ENCODE measurements at places on chromosomes 3 and 15. TPM values are rescaled to one million over a fixed set of nuclear protein-coding genes. Genes with fewer than 3 reads are reported as not detected.

GRCh38 chr3:126936853-126937425, 46.0 kb upstream of the PLXNA1 start:
- DNase-seq: no peak

DNA sequence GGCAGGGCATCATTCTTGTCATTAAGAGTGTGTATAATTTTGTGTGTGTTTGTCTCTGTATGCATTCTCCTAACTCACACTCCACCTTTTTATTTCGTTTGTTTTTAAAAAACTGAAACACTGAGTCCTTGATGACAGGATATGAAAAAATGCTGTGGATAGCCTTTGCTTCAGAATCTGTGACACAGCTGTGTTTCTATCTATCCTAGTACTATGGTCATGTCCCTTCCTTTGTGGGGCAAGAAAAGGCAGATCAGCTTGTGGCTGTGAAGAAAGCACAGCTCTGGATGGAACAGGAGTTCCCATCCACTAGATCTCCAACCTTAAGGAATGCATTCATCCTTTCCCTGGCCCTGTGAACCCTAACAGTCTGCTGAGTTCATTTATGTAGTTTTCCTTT, 60.3 kb downstream of the OTOL1 start:
- DNase-seq: no peak

DNA sequence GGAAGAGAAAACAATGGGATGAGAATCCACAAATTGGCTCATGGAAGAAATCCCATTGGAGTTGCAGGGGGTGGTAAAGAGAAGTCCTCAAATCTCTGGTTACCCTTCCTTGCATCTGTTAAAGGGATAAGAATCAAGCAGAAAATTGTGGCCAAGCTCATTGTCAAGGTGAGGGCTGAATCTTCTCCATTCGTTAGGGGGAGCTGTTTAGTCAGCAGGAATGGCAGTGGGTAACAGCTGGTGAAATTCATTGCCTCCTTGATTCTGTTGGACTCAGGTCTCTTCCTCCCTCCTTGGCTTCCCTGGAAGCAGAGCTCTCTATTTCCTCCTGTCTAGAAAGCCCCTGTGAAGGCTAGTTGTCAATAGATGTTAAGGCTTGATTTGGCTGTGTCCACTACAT, 343.1 kb upstream of the SEMA6D start:
- no peak for DNase-seq

ZPLD1 gene
- polyA plus RNA-seq: 0.11 TPM

DNA sequence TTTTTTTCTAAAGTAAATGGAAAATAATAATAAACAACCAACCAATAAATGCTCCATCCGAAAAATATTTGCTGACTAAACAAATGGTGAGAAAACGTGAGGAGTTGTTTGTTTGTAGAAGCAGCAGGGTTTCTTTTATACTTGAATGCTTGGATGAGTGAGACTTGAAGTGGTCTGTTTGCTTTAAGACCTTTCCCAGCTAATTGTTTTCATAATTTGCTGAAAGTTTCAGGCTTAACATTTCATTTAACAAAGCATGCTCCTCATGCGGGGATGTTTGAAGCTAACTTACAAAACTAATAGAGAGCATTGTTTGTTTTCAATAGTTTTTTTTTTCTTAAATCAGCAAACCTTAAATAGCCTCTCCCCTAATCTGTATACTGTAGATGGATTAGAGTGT, 484.6 kb downstream of the ROBO2 start:
- no peak for DNase-seq

ASB14 gene
- polyA plus RNA-seq: not detected

GRCh38 chr3:31729573-31729972, 196.8 kb downstream of the STT3B start:
- no peak for DNase-seq

Data from thymus (tissue), 14 donors.